ENCODE measurements at places on chromosomes 3 and 15.

- DNase-seq = no peak
These were observed 21.4 kb downstream of the ARL8B start for GRCh38 chr3:5143464-5143863.

DNA sequence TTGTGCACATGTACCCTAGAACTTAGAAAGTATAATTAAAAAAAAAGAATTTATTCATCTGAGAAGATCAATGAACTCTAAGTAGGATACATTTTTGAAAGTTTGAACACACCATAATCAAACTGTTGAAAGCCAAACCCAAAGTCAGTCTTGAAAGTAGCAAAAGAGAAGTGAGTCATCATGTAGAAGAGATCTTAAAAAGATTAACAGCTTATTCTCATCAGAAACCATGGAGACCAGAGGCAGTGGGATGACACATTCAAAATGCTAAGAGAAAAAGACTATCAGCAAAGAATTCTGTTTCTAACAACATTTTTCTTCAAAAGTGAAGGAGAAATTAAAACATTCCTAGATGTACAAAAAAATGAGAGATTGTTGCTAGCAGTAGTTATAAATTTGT lies 60.7 kb downstream of the TIMP4 start:
- DNase-seq = no peak

DNA sequence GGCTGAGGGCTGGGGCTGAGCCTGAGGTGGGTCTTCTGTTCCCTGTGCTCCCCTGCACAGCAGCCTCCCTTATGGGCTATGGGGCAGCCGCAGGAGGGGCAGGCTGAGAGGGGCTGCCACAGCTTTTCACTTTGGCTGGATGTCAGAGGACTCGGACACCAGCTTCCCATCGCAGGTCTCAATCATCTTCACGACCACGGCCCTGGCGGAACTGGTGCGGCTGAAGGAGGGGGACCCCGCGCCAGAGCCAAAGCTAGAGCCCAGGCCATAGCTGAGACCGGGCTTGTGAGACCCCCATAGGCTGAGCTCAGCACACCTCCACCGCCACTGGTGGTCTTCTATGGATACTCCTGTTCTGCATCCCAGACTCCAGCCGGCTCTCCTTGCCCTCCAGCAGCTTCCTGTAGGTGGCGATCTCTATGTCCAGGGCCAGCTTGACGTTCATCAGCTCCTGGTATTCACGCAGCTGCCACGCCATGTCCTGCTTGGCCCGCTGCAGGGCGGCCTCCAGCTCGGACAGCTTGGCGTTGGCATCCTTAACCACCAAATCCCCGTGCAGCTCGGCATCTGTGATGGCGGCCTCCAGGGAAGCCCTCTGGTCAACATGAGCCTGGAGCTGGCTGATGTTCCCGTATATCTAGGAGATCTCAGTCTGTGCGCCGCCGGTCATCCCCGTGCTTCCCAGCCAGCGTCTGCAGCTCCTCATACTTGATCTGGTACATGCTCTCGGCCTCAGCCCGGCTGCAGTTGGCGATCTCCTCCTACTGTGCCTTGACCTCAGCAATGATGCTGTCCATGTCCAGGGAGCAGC lies 181.7 kb upstream of the SYNPR start:
- DNase-seq = no peak

DNA sequence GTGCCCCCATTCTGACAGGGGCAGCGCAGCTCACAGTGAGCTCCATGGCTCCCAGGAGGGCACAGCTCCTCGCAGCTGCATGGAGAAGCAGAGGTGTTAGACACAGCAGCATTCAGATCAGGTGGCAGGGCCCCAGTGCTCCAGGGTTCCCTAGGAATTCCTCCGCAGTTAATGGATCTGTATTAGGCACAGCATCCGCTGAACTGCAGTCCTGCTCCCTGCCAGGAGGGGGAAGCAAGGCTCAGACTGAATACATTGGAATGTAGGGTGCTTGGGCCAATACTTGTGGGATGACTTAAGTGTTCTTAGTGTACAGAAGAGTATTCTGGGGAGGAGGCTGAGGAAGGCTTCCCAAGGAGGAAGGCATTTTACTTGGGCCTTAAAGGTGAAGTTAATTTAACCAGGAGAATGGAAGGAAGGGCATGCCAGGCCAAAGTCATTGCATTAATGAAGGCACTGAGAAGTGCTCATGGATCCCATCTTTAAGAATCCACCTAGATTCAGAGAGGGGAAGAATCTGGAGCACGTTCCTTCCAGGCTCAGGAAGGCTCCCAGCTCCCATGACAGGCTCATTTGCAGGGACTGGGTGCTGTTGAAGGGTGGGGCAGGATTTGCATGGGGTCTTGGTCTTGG lies 111.6 kb downstream of the RAB11A start:
- DNase-seq = peak; percentile 33

GRCh38 chr3:169750665-169751064 lies 14.2 kb downstream of the TERC start:
- no peak for DNase-seq

DNA sequence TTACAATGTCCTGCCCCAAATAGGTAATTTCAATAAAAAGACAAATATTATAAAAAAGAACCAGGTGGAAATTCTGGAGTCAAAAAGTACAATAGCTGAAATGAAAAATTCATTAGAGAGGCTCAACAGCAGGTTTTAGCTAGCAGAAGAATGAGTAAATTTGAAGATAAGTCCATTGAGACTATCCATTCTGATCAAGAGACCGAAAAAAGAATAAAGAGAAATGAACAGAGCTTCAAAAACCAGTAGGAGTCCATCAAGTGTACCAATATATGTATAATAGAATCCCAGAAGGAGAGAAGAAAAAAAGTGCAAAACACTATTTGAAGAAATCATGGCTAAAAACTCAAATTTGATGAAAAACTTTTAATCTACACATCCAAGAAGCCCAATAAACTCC lies 60.5 kb upstream of the POMGNT2 start:
- DNase-seq = no peak

DNA sequence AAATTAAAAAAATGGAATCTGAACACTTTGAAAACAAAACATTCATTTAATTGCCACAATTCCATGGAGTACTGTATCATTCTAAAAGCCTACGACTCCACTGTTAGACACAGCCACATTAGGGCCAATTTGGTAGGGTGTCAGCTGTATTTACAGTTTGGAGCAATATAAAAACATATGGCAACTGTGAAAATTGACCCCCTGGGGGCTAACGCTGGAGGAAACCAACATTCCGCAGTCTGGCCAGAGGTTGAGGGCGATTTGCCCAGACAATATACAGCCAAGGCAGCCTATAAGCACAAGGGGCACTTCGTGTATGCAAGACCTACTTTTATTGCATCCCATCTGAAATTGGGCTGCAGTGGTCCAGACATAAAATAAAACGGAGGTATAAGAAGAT lies 476.5 kb upstream of the WNT5A start:
- DNase-seq = no peak

- DNase-seq = no peak
These were observed 50.7 kb downstream of the CSNK1G1 start for GRCh38 chr15:64305261-64305660.

GRCh38 chr3:112755845-112756613 lies 90.6 kb downstream of the CD200R1L start:
- no peak for DNase-seq

DNA sequence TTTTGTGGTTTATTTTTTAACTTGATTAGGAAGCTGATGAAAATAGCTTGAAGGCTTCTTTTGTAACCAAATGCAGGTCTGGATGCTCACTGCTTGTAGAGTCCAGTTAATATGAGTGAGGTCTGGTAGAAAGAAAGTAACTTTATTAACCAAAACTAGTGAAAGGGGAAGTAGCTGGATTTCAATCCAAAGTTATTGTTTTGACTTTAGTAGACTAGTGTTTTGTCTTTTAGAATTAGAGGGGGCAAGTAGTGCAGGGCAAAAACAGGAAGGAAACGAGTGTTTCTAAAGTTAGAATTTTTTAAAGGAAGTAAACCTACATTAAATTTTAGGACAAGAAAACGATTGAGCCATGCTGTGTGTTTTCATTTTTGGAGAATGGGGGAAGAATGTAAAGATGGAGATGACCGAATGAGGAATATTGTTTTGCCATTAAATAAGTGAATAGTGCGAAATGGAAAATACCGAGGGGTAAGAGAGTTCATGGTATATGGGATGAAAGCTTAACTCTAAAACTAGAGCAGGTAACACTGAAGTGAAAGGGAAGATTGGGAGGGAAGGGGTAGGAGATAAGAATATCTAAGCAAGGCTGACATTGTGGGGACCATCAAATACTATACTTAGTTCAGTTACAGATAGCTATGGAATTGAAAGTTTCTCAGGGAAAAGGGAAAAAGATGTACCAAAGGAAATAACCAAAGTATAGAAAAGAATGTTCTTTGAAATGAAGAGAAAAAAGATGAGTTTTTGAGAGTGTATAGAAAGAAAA lies 40.0 kb downstream of the USP3 start:
- no peak for DNase-seq

GRCh38 chr3:194250098-194251002 lies 100.8 kb downstream of the CPN2 start:
- no peak for DNase-seq

DNA sequence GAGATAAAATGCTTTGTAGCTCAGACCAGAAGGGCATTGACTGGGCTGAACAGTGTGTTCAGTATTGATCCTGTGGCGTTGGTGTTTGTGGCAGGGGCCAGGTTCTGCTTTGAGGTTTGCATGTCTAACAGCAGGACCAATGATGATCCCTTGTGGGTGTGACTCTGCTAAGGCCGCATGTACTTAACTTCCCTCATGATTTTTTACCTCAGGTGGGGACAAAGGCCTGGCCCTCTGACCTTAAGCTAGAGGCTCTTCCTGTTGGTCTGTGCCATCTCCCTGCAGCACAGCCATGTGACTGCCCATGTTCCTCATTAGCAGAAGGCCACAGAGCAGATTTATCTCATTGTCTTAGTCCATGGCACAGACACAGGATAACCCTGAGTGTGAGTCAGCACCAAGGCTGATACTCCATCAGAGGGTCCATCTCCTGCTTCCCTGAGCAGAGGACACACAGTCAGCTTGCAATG lies 34.3 kb upstream of the BSN start:
- DNase-seq = no peak

DNA sequence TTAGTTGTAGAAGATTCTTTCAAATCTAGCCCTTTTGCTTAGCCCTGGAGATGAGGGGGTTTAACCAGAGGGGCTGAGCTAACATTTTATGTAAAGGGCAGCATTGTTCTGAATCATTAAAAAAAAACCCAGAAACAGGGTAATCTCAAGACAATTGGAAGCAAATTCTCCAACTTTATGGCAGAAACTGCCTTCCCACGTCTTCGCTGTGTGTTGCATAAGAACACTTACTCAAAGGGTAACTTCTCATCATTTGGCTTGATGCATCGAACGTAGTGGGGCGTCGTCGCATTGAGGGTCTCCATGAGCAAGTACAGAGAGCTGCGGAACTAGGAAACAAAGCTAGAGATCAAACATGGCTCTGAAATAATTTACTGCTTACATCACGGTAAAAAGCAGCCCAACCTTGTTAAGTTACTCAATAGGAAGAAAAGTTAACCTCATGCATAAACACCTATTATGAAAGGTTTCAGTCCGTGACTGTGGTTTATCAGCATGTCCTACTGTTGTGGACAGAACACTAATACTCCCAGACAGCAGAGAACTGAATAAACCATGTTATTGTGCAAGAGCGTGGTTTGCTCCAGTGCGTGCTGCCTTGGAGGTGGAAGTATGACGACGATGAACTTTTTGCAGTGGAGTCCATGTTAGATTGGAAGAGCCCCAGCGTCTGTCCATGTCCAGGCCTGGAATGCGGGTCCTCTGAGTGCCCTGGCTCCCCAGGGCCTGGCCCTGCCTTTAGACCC lies 48.7 kb downstream of the MYO5C start:
- DNase-seq = peak; percentile 87

DNA sequence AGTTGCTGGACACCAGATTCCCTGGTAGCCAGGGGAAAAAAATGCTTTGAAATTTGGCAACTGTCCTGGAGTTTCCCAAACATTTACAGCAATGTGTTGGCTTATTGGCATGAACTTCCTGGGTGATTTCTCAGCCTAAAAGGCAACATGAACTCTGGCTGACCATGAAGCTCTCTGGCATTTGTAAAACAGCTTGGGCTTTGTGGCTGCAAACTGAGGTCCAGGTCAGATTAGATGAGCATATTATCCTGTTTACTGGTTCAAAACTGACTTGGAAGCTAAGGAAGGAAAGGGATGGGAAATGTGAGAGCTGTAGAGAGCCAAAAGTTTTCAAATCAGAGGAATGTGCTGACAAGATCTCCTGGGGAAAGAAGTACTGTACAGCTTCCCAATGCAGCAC lies 139.0 kb downstream of the P3H2 start:
- DNase-seq = peak; percentile 78

- DNase-seq = no peak
These were observed 67.1 kb upstream of the UBE2E2 start for GRCh38 chr3:23136054-23136453.

DNA sequence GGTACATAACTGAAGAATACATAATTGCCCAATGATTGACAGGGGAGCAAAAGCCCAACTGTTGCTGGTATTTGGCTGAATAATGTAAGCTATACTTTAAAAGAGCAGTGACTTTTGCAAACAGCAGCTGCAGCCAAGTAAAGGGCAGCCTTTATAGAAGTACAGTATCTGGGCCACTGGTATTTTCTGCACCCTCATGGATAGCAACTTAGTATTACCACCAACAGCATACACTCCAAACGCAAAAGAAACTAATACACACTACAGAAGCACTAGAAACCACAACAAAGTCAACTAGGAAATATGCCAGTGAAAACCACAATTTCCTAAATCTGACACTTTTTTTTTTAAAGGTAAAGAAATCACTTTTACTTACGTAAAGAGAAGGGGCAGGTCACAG lies 206.1 kb downstream of the TIGIT start:
- DNase-seq = no peak

DNA sequence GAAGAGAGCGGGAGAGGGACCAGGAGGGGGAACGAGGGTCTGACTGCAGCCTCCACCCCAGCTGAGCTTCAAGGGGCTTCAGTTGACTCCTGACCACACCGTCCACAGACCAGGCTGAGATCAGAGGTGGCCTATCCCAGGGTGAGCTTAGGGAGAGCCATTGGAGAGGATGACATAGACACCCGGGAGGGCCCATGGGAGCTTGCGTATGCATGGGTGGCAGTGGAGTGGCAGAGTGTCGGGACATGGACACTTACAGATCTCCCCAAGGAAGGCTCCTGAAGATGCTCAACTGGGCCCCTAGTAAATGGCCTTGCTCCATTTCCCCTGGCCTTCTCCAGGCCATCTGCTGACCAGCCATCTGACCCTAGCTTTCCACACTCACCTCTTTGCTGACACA lies 12.6 kb upstream of the ALAS1 start:
- DNase-seq = no peak

- DNase-seq = no peak
These were observed 20.3 kb upstream of the BMF start for GRCh38 chr15:40128766-40129660.

- DNase-seq = no peak
These were observed 9.0 kb upstream of the THRB start for GRCh38 chr3:24503616-24504113.

GRCh38 chr15:29114221-29115092 lies 155.2 kb downstream of the NSMCE3 start:
- DNase-seq = no peak

DNA sequence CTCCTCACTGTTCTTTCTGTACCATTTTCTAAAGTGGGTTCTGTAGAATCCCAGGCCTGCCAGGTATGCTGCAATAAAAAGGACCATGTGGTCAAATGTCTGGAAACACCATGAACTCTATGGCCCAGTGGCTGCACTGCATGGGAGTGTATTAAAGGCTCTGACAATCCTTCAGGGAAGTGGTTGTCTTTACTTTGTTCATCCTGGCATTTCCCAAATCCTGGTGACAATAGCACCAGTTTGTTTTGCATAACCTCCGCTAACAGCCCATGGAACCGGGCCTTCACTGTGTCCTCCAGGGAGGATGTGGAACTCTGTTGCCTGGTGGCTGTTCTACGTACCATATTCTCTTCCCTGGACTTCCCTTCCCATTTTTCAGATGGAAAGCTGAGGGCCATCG lies 11.2 kb upstream of the DUSP7 start:
- DNase-seq = no peak
